Stimulated activated effector memory CD8-positive, alpha-beta T cell treated with anti-CD3 and anti-CD28 coated beads, Interleukin-12 subunit alpha, Interleukin-12 subunit beta, amount 100 ng/mL, for 72 hours (primary cell): ENCODE measurements at places on chromosomes 13 and 19.

DNA sequence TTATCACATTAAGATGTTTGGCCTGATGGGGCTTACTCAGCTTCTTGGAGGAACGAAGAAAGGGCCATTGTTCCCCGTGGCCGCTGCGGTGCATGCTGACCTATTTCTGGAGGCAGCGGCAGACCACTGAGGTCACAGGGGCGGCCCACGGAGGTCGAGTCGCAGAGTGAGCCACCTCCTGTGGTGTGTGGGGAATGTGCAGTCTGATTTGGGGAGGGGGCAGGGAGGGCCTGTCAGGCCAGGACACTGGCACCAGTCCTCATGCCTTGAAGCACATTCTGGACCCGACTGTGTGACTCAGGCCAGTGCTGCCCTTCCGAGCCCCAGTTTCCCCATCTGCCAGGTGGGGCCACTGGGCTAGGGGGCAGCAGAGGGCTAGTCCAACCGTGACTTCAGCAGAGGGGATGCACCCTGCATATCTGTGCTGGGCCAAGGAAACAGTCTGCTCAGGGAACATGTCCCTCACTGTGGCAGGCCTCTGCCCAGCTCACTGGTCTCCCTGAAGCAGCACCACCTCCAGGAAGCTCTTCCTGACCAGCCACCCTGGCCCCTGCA is 6.3 kb downstream of the SLC7A10 start:
- DNase-seq, result no peak

DNA sequence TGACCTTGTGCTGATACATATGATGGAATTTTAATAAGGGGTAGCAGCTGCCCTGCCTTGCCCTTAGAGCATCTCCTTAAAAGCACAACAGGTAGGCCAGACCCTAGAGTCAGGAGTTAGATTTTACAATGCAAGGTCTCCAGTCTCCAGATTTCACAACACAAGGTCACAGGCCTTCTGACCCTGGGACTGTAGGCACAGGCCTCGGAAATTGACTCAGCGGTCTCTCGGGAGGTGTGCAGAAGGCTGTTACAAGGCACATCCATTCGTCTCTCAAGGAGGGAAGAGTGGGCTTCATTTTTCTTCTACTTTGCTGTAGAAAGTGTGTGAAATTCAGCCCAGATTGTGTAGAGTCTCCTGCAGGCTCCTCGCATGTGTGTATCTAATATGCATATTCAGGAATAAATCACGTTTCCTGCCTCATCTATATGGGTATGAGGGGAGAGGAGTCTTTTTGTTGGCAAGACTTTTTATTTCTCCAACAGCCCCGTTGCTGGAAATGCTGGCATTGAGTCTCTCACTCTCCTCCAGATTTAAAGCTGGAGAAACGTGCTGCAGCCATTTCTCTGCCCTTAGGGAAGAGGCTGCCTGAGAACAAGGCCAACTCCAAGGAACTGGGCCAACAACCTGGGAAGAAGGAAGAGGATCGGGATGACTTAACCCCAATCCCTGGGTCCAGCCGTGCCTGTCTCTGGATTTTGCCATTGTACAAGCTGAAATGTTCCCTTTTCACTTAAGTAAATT is 24.5 kb downstream of the UQCRFS1 start:
- DNase-seq, result no peak

- DNase-seq, result no peak
These were observed 11.3 kb upstream of the POU2F2 start for GRCh38 chr19:42143341-42144234.

DNA sequence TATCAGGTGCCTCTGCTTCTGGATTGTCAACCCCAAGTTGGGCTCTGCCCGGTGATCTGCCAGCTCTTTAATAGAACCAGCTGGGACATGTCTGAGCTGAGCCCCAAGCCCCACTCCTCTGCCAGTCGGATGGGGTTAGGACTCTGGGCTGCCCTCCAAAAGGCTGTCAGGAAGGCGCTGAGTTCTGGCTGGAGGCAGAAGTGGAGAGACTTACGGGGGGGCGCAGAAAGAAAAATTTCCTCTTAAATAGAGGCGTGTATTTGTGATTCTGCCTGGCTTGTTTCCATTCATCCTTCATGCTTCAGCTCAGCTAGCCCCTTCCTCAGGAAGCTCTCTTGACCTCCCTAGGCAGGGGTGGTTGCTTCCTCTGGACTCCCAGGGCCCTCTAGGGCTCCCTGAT is 985 bp upstream of the KCNK6 start:
- no peak for DNase-seq

DNA sequence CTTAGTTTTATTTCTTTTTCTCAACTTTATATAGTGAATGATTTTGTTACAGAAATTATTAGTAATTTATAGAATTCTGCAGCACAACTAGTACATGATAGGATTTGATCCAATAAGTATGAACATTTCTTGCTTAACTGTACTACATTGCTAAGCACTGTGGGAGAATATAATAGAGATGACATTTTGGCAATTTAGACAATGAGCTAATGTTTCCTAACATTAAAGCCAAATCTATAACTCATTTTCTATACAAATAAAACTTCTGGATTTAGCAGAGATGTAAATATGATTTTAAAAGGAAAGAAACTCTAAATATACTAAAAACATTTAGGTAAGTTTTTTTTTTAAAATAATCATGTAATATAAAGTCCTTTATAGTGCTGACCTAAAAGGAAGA is 87.3 kb downstream of the FNDC3A start:
- no peak for DNase-seq
